ENCODE measurements at places on chromosomes 4 and X.

DNA sequence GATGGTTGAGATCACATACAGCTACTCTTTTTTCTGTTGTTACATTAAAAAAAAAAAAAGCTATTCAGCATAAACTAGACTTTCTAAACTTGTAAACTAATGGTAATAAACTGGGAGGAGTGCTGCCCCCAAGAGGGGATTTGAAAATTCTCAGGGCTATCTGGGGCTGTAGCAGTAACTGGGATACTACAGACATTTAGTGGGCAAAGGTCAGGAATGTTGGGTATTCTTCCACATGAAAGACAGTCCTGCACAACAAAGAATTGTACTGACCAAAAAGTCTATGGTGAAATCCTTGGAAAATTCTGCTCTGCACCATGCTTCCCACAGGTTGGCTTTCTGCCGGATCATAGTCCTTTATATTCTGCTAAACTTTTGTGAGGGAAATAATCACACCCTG, 232.6 kb upstream of the BOD1L1 start:
- no peak for DNase-seq

- DNase-seq = no peak
These were observed 557 bp upstream of the FAM53A start for GRCh38 chr4:1684506-1685234.

GRCh38 chr4:143288171-143288570, 48.5 kb upstream of the GAB1 start:
- DNase-seq = no peak

DNA sequence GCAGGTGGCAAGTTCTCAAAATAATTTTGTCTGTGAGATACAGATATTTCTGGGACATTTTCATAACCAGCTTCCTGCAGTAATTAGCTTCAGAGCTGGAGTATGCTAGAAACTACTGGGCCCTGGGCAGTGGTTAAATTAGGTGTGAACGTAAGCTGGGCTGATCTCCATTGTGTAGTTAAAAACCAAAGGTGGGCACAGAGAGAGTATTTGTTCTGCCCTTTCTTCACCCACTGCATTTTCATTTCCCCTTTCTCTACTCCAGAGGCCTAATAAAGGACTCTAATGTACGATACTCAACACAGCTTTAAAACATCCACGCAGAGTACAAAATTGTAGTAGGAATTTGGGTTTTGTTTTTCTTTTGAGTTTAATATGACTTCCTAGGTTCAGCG, 252.7 kb downstream of the SPRY1 start:
- DNase-seq = no peak

DNA sequence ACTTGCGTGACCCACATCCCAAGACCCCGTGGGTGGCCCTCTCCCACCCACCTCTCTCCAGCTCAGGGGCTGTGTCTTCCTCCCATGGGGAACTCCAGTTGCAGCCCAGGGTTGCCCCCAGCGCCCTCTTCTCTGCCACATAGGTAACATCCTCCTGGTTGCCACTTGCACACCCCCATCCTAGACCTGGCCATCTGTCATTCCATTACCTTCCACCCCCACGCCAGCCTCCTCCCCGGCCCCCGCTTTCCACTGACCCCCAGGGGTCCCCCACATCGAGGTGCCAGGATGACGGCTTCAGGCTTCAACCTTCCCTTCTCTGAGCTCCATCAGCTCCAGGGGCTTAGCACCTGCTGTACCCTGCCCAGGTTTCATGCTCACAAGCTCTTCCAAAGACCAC, 28.1 kb upstream of the IL3RA start:
- DNase-seq = no peak

- DNase-seq = no peak
These were observed 39.1 kb downstream of the HEPH start for GRCh38 chrX:66203114-66203513.

GRCh38 chr4:39342731-39343130, 23.4 kb downstream of the RFC1 start:
- no peak for DNase-seq

DNA sequence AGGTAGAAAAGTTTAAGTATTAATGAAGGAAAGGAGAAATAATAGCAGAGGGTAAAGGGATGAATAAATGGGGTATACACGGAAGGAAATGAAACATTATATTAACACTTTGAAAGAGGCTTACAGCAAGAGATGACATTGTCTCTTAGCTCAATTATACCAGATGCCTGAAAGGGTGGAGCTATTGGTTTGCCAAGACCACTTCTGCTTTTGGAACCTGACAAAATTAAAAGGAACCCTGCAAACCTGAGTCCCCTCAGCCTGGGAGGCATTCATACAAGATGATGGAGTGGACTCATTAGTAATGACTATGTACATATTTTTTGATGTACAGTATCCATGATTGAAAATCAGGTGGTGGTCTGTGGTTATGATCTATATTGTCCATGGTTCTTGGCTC, 45.1 kb upstream of the HPF1 start:
- DNase-seq = no peak

GRCh38 chr4:182695842-182696241, 221.3 kb downstream of the DCTD start:
- no peak for DNase-seq

DNA sequence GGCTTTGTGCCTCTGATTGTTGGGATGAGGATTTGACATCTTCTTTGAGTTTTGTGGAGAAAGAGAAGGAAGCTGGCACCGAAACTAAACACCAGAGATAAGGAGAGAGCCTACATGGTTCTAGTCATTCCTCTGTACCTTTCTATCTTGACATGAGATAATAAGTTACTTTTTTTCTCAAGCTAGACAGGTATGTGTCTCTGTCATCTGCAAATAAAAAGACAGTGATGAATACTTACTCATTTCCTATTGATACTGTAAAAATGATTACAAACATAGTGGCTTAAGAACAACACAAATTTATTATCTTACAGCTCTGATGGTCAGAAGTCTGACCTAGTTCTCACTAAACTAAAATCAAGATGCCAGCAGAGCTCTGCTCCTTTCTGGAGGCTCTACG, 1391.2 kb downstream of the STIM2 start:
- no peak for DNase-seq

GRCh38 chrX:128897621-128898020, 625.7 kb downstream of the SMARCA1 start:
- DNase-seq = no peak

GRCh38 chr4:57282933-57283310, 172.7 kb upstream of the IGFBP7 start:
- DNase-seq = no peak

GRCh38 chr4:80694171-80694570, 336.3 kb upstream of the BMP3 start:
- no peak for DNase-seq

GRCh38 chr4:169745291-169745690, 12.5 kb downstream of the HPF1 start:
- DNase-seq = no peak

- DNase-seq = no peak
These were observed 188.0 kb downstream of the STIM2 start for GRCh38 chr4:27048429-27049238.

DNA sequence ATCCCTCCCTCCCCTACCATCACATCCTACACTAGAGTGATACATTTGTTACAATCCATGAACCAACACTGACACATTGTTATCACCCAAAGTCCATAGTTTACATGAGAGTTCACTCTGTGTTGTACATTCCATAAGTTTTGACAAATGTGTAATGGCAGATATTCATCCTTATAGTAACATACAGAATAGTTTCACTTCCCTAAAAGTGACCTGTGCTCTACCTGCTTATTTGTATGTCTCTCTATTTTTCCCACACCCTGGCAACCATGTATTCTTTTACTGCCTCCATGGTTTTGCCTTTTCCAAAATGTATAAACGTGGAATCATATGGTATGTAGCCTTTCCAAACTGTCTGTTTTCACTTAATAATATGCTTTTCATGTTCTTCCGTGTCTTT, 42.2 kb upstream of the HPGD start:
- DNase-seq = no peak

DNA sequence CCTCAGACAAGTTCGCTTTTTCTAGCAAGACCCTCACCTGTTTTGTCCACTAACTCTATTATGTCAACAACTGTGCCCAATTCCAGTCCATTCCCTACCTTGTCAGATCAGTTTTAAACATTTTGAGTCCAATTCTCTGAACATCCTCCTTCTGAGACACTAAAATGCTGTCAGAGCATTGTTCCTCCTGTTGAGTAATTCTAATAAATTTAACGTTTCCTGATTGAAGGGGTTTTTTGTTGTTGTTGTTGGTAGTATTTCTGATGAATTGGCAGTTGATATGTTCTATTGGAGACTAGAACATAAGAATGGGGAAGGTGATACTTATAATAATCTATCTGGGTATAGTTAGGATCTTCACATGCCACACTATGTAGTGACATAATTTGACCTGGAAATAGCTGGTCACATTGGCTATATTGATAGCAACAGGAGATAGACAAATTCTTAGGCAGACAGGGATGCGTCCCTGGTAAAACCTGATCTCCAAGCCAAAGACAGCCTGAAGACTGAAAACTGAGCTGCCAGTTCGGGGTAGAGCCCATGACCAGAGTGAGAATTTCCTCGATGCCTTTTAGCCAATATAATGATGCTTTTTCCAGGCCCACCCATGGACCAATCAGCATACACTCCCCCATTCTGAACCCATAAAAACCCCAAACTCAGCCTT, 12.4 kb upstream of the CXCL2 start:
- no peak for DNase-seq

DNA sequence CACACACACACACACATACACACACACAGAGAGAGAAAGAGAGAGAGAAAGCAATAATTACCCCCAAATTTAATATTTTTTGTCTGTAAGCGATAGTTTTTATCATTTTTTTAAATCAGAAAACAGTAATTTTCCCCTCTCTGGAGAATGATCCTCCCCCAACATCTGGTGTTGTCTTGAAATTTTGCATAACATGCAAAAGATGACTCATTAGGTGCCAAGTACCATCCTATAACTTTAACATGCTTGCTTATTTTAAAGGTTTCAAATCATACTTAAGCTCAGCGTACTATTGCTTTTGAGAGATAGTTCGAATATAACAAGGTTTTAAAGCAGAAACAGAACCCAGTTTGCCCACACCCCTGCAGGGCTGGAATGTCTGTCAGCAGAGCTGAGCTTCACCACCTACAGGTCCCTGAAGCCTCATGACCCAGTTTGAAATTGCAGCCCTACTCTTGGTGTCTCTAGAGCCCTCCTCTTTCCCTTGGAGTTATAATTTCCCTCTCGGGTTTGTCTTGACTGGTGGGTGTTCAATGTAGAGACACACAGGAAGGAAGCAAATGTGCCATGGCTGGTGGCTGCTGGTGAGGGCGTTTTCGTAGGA, 175.0 kb upstream of the HS3ST1 start:
- no peak for DNase-seq

DNA sequence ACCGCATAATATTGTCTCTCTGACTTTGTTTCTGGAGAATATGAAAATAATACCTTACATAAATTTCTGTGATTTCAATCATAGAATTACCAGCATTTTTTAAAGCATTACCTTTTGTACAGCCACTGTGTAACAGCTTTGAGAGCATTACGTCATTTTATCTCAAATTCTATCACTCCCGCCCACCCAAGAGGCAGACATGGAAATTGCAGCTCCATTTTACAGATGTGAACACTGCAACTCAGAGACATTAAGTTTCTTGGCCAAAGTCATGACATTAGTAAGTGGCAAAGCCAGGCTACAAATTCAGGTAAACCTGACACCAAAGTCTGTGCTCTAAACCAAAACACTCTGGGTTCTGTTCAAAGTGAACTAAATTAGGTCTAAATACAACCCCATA, 33.6 kb upstream of the KDR start:
- no peak for DNase-seq

DNA sequence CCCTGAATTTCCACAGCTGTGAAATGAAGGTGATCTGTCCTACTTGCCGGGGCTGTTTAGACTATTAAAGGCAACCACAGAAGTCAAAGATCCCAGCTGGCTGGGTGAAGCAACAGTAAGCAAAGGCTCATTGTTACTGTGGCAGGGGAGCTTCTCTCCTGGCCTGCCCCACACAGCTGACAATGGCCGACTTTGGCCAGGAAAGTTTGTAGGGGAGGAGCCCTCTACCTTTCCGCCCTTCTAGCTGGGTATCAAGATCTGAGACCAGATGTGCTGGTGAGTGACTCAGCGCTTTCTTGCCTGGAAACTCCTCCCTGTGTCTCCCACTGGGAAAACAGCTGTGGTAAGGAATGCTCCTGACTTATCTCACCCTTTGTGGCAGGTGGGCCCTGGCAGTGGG, 21.1 kb downstream of the RASSF6 start:
- DNase-seq = no peak

GRCh38 chr4:153084980-153085630, 119.1 kb upstream of the TRIM2 start:
- DNase-seq = peak; percentile 86

- DNase-seq = no peak
These were observed 600 bp upstream of the HEPH start for GRCh38 chrX:66163447-66163846.

GRCh38 chrX:35017284-35017683, 74.7 kb downstream of the FAM47B start:
- DNase-seq = no peak

DNA sequence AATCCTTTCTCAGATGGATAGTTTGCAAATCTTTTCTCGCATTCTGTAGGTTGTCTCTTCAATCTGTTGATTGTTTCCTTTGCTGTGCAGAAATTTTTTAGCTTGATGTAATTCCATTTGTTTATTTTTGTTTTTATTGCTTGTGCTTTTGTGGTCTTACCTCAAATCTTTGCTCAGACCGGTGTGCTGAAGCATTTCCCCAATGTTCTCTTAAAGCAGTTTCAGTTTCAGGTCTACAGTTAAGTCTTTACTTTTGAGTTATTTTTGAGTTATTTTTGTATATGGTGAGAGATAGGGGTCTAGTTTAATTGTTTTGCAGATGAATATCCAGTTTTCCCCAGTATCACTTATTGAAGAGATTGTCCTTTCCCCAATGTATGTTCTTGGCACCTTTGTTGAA, 18.2 kb upstream of the SLC25A14 start:
- no peak for DNase-seq

- no peak for DNase-seq
These were observed 226.1 kb downstream of the ANKRD50 start for GRCh38 chr4:124486423-124486822.

GRCh38 chrX:12278151-12278550, 139.9 kb downstream of the FRMPD4 start:
- DNase-seq = no peak

- no peak for DNase-seq
These were observed 1119.2 kb upstream of the INTU start for GRCh38 chr4:126513596-126513995.

DNA sequence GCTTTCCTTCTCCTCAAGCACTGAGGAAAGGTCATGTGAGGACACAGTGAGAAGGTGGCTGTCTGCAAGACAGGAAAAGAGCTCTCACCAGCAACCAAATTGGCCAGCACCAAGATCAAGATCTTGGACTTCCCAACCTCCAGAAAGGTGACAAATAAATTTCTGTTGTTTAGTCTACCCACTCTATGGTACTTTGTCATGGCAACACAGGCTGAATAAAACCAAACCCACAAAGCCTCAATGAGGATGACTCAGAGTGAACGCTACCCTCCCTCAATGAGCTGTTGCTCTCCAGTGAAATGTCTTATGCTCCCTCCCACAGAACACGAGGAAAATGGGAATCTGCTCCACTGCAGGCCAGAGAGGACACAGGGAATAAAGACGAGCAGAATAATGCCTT, 244.1 kb downstream of the RAB28 start:
- no peak for DNase-seq

- DNase-seq = peak; percentile 3
These were observed 11.5 kb downstream of the NSG1 start for GRCh38 chr4:4398430-4398829.

- DNase-seq = no peak
These were observed 50.2 kb downstream of the UGT2B28 start for GRCh38 chr4:69330345-69331047.

- no peak for DNase-seq
These were observed 697.3 kb upstream of the MAGEB2 start for GRCh38 chrX:29518100-29518499.

GRCh38 chr4:149708513-149709130, 107.0 kb downstream of the IQCM start:
- no peak for DNase-seq
